Psoas muscle (tissue), 8 donors: ENCODE measurements at places on chromosomes 12 and 14. TPM values are rescaled to one million over a fixed set of nuclear protein-coding genes. Genes with fewer than 3 reads are reported as not detected.

The GPRC5D gene
- total RNA-seq, result not detected

- no peak for DNase-seq
Measured at GRCh38 chr12:6039894-6040601, 84.4 kb downstream of the VWF start.

The SLC6A15 gene
- not detected for total RNA-seq

DNA sequence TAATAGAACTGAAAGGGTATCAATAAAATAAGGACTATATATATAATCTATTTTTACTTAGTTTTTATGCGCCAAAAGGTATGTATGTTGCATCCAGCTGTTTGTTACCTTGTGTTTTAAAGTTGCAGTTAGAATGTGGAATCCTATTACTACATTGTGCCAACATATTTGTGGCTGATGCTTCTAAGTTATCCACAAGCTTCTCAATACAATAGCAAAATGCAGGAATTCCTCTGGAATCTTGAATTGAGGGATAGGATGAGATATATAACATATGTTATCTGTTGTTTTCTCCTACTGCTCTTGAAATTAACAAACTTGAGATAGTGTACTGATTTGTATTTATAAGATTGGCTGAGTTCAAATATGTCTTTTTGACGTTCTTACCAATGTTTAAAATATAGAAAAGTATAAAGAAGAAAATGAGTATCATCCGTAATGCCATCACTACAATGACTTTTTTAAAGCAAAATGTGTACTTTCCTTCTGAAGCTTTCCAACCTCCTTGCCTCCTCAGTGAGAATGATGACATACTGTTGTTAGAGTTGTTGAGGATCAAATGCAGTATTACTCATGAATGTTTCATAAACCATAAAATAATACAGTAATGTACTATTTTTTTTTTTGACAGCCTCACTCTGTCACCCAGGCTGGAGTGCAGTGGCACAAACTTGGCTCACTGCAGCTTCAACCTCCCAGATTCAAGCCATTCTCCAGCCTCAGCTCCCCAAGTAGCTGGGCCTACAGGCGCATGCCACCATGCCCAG is 6.6 kb downstream of the RAP1B start:
- no peak for DNase-seq

The TUNAR gene
- total RNA-seq, result not detected

The TESPA1 gene
- 0.61 TPM for total RNA-seq
